Activated T-cell treated with anti-CD3 and anti-CD28 coated beads, Interleukin-2, amount 50 U/mL, for 72 hours (primary cell): ENCODE measurements at places on chromosomes 3 and 15.
A peak's percentile ranks its signal among the peaks of the same experiment; 100 is the strongest.

- no peak for DNase-seq
These were observed 70.7 kb upstream of the DPH6 start for GRCh38 chr15:35616498-35617271.

- no peak for DNase-seq
These were observed 954.2 kb downstream of the CADM2 start for GRCh38 chr3:85912980-85913379.

- DNase-seq: no peak
These were observed 113.1 kb downstream of the STAG1 start for GRCh38 chr3:136639069-136639468.

DNA sequence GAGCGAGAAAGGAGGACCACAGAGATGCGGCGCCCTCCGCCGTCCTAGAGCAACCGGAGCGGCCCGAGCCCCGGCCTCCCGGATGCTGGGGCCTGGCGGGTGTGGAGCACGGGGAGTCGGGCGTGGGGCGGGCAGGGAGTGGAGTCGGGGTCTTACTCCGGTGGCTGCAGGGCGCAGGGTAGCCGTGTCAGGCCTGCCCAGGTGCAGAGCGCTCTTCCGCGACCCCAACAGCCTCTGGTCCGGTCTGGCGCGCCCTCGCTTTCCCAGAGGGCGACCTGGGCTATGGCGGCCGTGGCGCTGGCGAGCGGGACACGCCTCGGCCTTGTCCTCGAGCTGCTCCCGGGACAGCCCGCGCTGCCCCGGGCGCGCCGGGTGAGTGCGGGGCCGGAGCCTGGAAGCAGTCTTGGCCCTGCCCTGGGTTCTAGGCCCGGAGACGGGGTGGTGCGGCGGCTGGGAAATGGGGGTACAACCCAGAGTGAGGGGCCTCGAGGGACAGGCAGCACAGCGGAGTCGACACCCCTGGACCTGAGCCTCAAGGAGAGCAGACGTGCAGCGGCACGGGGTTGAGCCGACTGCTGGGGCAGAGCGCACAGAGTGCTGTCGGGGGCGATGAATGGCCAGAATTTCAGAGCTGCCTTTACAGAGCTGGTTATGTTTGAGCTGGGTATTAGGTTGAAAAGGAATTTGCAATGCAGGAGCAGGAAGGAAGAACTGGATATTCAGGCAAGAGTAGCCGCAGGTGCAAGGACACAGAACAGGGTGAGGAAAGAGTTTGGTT lies at the start of gene ZNF662:
Gene ZNF662, plus strand, starts transcription at position 73 of the 778 bp plus-strand sequence. CDS start 1,973 bp downstream, outside the sequence.
- DNase-seq: peak; percentile 57

DNA sequence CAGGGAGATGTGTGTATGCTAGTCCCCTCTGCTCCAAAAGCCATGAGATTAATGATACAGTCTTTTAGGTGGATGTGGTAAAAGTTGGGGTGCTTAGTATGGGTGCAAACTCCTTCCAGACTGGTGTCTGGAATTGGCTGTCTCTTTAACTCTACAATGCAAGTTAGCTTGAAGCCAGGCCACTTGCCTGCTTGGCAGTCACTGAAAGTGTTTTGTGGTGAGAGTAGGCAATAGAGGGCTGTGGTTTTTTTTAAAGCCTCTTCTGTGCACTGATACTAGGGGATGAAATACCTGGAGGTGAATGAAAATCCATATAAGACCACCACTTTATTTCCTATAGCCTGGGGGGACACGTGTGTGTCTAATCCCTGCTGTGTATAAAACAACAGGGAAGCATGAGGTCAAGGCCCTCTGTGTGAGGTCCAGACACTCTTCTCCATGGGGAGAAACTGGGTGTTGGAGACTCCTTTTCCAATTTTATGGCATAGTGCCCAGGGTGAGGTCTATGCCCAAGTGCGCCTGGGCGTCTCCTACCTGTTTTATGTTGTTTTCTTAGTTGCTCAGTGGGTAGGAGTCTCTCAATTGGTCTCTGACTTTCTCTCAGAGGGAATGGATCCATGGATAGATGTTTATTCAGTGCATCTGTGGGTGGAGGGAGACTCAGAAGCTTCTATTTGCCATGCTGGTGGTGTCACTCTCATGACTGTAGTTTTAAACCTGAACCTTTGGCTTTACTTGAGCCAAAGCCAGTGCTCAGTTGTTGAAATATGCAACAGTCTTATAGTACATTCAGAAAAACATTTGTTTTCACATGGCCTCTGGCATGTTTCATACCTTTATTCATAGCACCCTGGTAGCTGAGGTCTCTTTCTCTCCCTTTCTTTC lies 327.8 kb upstream of the ATP11B start:
- DNase-seq: no peak

DNA sequence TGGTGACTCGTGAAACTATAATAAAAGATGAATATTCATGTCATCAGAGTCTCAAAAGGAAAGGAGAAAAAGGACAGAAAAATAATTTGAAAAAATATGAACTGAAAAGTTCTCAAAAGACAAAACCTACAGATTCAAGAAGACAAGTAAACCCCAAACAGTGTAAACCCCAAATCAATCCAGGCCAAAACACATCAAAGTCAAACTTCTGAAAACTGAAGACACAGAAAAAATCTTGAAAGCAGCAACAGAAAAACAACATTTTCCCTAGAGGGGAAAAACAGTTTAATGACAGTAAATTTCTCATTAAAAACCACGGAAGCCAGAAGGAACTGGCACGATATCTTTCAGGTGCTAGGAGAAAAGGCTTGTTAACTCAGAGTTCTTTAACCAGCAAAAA lies 143.8 kb downstream of the PEAK1 start:
- no peak for DNase-seq

DNA sequence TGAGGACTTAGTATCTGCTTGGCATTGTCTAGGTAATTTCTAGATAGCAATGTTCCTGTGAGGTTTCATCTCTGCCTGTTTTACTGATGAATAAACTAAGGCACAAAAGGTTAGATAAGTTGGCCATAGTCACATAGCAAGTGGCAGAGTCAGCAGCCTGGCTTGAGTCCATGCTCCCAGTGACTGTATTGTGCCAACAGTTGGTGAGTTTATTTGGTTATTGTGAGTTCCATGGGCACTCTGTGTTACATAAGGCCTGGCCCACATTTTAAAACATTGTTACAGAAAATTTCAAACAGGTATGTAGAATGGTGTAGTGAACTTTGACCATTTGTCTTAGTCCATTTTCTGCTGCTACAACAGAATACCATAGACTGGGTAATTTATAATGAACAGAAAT lies 15.2 kb downstream of the MCM2 start:
- DNase-seq: no peak

DNA sequence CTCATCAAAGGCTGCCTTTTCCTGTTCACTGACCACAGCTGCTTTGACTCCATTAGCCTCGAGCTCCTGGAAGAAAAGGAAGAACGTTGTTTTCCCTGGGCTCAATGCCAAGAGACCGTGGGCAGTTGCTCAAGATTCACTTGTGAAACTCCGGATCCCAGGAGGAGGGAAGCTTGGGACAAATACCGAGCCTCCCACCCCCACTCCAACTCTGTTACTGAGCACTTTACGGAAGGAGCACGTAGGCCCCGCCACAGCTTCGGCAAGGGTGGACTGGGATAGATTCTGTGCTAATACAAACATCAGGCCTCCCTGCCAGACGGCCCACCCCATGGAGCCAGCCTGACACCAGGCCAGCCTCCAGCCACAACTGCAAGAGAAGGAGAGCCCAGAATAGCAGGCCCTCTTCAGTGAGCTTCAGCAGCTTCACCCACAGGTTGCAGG lies 10.8 kb upstream of the FANCD2 start:
- no peak for DNase-seq

- DNase-seq: no peak
These were observed 1271.0 kb downstream of the NSUN3 start for GRCh38 chr3:95333826-95334225.

DNA sequence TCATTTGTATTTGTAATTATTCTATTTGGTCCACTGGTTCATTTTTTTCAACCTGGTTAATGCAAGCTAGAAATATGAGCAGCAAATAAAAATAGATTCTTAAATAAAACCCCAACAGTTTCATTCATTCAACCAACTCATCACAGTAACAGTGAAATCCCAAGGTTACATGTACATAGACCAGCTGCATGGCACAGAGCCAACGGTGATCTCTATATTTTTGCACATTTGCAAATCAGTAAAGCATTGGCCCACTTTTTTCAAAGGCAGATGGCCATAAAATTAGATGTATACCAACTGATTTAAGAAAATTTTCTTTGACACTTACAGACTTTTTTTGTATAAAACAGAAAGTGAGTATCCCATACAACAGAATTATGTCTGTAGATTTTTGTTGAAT lies 49.3 kb downstream of the STRIT1 start:
- DNase-seq: no peak

GRCh38 chr3:181329024-181329423 lies 339.5 kb upstream of the DNAJC19 start:
- no peak for DNase-seq

DNA sequence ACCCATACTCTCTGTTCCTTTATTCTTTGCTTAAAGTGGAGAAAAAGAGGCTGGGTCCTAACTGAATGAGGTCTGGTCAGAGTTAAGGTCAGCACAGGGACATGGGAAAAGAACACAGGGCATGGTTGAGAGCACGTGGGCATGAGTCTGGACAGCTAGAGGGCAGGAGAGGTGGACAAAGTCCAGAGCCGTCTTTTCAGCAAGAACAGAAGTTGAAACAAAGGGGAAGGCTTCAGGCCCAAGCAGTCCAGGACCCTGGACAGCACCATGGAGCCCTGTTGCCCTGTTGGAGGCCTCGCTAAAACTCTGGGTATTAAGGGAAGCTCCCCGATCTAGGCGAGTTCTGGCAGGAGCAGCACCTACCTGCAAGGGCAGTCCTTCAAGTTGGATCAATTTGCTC lies 50.7 kb downstream of the XYLB start:
- DNase-seq: peak; percentile 3

- DNase-seq: no peak
These were observed 28.7 kb downstream of the CACNA2D2 start for GRCh38 chr3:50474717-50475116.

DNA sequence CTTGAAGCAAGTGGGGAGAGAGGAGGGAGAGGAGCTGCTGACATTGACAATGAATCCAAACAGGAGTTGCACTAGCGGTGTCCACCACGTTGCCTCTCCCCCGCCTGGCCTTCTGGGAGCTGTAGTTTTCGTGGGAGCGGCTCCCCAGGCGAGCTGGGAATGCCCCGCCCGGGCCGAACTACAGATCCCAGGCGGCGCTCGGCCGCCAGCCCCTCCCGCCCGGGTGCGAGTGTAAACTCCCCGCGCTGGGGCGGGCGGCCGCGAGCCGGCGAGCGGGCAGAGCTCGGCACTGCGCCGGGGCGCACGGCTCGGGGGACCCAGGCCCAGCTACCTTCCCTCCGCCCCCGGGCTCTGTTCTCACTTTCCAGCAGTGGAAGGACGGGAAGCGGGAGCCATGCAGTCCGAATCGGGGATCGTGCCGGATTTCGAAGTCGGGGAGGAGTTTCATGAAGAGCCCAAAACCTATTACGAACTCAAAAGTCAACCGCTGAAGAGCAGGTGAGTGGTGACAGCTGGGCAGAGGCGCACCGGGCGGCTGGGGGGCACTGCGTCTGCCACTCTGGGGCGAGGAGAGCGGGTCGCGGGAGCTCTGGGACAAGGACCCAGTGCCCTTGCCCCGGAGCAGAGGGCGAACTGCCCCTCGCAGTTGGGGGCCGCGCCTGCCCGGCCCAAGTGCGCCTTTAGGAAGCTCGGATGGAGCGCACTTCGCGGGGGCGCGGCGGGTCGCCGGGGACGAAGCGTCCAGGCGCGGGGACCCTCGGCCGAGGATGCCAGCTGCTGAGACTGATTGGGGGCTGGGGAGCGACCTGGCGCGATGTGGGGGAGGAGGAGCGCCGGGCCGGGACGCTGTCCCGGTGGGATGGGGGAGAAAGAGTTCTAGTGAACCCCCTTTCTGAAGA lies at the start of gene MITF:
Gene MITF, plus strand, starts transcription at position 261 of the 899 bp plus-strand sequence. Its CDS starts 134 bp downstream, at position 395.
- peak; percentile 72 for DNase-seq

DNA sequence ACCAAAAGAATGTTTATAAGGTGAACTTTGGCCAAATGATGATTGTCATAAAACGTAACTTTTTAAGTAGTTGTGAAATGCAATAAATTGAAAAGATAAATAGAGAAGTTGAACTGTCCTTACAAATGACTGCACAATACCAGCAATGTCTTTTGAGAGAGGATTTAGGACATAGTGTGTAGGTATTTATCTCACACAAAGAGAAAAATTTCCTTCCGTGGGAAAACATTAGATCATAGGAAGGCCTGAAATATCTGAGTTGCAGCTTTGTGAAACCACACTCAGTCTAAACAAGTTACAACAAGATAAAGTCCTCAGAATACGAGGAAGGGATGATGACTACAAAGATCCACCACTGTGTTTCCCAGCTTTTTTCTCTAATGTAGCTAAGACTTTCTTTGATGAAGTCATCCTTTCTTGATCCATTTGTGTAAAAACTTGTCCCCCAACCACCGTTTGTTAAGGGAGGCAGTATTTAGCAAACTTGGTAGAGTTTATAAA lies 16.0 kb downstream of the ROBO2 start:
- no peak for DNase-seq

DNA sequence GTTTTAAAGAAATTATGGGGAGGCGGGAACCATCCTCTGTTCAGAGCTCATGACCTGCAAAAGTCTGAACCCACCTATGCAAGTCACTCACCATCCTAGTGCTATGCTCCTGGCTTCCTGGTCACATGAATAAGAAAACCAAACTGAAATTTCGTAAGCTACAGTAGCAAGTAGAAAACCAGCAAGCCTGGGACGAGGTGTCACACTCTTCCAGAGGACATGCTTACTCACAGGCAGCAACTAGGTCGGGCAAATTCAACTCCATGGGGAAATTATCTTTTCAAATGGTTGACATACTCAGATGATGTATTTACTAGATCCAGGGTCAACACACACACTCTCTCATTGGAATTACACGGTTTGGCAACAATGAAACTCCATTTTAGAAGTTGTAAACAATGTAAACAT lies 31.3 kb downstream of the LDHAL6B start:
- DNase-seq: no peak

DNA sequence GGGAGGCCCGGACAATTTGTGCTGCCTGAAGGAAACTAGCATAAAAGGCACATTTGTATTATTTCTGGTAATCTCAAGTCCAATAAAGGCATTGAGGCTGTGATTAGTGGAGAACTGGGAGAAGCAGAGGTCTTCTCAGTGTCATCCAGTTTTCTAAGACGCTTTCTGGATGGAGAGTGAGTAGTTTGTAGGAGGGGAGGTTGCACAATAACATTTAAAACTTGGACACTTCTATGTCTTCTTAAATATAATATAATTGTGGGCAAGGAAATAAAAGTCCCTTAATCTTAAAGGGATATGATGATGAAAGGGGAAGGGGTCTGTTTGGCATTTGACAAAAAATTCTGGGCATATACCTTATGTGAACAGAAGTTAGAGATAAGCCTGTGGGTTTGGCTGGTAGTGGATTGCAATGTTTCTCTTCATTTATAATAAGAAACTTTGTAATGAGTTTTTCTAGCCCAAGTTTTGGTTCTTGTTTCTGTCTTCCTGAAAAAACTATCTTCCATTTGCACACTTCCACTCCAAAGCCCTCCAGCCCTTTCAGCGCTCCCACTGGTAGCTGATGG lies 291.6 kb upstream of the TGFBR2 start:
- DNase-seq: no peak

DNA sequence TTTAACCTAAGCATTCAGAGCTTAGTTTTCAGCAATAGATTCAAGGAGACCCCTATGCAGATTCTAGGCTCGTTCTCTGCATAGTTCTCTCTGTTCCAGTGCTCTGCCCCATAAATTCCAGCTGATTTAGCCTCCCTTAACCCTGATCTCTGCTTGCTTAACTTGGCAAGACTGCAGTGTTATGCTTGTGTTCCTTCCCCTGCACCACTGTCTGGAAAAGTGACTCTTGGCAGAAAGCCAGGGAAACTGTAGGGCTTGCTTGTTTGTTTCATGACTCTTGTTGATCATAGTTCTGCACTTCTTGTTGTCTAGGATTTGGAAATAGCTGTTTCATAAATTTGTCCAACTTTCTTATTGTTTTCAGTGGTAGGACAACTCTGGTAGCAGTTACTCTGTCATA lies 40.1 kb downstream of the ANAPC13 start:
- DNase-seq: no peak

- no peak for DNase-seq
These were observed at the start of gene GNAT1 for GRCh38 chr3:50190936-50191660. GNAT1 (plus strand) TSS chr3:50191610; CDS start chr3:50191726, 116 bp downstream.
